Stimulated activated CD8-positive, alpha-beta memory T cell treated with anti-CD3 and anti-CD28 coated beads, Interleukin-7, amount 100 ng/mL, for 4 hours (primary cell): ENCODE measurements at places on chromosomes 4 and X.

- DNase-seq = no peak
These were observed 13.6 kb upstream of the IGSF1 start for GRCh38 chrX:131302701-131303100.

GRCh38 chrX:85037114-85037513 lies 33.4 kb downstream of the APOOL start:
- DNase-seq = no peak

DNA sequence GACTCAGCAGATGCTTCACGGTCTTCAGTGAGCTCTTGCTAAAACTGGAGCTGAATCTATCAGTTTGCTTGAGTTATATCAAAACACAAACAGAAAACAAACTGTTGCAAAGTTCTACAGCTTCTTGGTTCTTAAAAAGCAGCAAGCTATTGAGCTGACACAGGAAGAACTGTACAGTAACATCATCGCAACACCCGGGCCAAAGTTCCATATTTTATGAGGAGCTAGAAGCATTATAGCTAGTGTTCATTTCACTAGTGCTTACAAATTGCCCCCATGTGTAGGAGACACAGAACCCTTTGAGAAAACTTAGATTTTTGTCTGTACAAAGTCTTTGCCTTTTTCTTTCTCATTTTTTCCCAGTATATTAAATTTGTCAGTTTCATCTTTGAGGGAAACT lies 17.3 kb upstream of the CSTF2 start:
- DNase-seq = no peak

- DNase-seq = peak; percentile 1
These were observed 52.8 kb downstream of the P2RY10 start for GRCh38 chrX:78997870-78998558.

- no peak for DNase-seq
These were observed 24.3 kb downstream of the LINC00632 start for GRCh38 chrX:140733766-140734342.

DNA sequence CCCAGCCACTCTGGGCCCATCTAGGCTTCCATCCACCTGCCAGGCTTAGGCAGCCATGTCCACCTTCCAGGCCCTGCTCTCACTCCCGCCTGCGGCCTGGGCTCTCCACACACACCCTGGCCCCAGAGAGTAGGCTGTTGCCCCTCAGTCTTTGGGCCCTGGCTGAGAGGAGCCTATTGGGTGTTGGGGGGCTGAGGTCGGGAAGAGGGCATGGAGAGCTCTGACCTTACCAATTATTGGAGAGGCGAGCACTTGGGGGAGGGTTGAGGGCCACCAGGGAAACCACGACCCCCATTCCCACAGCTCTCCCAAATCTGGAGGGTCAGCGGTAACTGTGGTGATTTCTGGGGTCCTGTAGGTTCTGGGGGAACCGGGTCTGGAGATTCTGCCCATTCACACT lies 38.2 kb downstream of the HTRA3 start:
- no peak for DNase-seq

- DNase-seq = no peak
These were observed 313.5 kb downstream of the TMA16 start for GRCh38 chr4:163808011-163808410.

DNA sequence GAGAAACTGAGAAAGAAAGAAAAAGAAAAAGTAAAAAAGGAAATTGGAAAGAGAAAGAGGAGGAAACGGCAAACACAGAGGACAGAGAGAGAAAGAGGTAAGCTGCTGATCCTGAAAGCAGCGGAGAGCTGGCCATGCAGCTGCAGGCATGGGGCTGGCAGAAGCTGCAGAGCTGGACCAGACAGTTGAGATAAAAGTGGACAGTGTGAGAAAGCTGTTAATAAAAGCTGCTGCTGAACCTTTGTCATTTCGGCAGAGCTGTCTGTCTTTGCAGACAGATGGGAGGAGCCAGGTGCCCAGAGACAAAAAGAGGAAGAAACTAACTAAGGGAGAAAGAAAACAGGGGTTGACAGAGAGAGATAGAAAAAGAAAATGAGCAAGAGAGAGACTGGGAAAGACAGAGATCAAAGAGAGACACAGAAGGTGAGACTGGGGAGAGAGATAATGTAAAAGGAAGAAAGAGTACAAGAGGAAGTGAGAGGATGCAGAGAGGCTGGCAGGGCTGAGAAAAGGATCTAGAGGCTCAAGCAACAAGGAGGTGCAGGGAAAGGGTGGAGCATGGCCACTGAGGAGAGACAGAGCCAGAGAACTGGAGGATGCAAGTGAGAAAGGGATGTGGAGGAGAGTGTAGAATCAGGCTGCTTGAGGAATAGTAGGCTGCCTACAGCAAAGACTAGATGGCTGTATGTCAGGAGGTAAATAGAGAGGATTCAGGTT lies 376.8 kb upstream of the FGF16 start:
- no peak for DNase-seq

DNA sequence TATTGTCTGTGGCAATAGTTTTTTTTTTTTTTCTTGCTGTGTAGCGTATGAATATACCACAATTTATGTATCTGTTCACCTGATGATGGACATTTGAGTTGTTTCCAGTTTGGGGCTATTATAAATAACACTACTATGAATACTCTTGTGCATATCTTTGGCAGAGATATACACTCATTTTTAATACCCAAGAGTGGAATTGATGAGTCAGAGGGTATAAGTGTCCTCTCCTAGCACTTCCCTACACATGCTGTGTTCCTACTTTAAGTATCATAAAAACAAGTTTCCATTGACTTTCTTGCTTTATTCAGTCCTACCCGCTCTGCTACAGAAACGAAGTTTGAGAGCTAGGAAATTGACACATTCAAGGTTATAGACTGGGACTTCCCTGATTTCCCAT lies 39.8 kb downstream of the XIAP start:
- DNase-seq = no peak

- no peak for DNase-seq
These were observed 941.6 kb upstream of the GRID2 start for GRCh38 chr4:91362125-91362524.

DNA sequence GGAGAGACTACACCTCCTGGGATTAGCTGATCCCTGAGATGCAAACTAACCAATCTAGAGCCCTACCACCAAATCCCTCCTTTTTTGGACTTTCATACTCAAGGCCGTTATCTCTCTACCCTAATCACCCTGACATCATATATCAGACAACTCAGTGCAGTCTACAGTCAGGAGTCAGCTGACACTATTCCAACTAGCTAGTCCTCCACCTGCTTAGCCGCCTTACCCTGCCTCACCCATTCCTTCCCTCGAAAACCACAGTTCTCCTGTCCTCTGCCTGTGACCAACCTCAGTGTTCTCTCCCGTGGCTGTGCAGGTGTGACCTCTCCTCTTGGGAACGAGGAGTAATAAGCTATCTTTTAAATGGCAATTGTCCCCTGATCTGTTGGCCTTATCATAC lies 1.8 kb upstream of the PPEF2 start:
- DNase-seq = no peak

- no peak for DNase-seq
These were observed 78.4 kb downstream of the IRF2 start for GRCh38 chr4:184395971-184396391.

DNA sequence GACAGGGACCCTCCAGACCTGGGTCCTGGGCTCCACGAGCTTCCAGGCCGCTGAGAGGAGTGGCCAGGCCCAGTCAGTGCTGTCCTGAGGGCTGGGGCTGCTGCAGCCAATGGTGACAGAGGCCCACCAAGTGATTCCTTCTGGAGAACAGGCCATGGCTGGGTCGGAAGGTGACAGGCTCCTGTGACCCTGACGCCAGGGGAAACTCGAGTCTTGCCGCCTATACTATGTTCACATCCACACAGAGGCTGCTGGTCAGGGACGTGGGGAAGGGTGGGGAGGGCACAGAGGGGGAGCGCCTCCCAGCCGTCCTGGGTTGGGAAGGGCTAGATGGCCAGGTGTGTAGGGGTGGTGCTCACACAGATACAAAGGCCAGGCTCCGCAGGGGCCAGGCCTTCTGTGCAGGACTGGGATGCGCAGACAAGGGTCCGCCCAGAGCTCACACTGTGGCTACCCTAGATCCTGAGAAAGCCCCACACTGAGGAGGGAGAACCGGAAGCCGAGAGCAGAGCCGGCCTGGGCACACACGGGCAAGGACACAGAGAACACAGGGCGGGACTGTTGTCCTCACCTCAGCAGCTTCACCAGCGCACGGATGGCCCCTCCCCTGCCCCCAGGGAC lies 81.4 kb downstream of the HTRA3 start:
- DNase-seq = no peak

- no peak for DNase-seq
These were observed 490 bp upstream of the PDZD4 start for GRCh38 chrX:153830640-153831428.

- DNase-seq = no peak
These were observed 913 bp upstream of the PRDM8 start for GRCh38 chr4:80196259-80196921.

DNA sequence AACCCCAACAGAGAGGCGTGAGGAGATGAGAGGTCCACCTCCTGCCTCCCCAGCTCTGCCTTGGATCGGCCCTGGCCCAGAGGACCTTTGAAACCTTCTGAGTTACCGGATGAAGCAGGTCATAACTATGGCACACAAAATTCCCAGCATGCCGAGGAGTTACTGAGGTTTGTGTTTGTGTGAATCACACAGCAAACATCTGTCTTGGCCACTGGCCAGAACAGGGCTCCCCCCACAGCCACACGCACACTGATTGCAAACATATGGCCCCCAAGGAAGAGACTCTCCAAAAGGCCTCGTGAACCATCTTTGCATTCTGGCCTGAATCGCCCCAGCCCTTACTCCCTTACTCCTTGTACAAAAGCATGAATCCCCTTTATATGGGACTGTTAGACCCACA lies 18.9 kb downstream of the RPS4X start:
- no peak for DNase-seq

DNA sequence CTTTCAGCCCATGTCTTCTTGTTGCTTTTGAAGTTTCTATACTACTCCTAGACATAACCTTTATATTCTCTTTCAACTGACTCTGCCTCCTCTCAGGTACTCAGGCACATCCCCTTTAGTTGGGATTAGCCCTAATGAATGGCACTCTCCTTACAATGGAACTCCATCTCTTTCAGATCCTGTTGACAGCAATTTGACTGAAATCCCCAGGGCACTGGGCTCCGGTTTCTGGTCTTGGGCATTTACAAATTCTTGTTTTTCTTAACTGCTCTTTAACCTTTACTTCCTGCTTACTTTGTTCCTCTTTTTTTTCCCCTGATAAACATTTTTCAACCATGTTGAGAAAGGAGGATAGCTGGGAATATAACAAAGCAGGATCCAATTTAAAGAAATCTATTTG lies 68.9 kb downstream of the ENOX2 start:
- DNase-seq = no peak

GRCh38 chr4:128832243-128832625 lies 22.7 kb downstream of the JADE1 start:
- DNase-seq = no peak

- peak; percentile 31 for DNase-seq
These were observed 10.6 kb upstream of the ELF4 start for GRCh38 chrX:130120746-130121504.

DNA sequence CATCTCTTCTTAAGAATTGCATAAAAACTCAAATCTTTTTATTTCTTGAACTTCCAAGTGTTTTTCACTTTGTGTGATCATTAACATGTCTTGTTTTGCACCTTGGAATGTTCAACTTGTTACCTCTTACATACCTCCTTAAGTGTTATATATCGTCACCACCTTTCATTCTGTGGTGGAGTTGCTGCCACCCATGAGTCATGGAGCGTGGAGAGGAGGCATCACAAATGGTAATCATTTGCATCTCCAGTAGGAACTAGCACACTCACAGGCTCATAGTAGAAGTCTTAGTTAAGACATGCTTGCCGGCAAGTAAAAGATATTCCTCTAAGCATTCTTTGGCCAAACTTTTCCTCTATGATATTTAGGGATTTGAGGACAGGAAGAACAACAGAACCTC lies 67.0 kb upstream of the VCX start:
- no peak for DNase-seq

- DNase-seq = no peak
These were observed 186.4 kb upstream of the PUDP start for GRCh38 chrX:7334253-7334935.

DNA sequence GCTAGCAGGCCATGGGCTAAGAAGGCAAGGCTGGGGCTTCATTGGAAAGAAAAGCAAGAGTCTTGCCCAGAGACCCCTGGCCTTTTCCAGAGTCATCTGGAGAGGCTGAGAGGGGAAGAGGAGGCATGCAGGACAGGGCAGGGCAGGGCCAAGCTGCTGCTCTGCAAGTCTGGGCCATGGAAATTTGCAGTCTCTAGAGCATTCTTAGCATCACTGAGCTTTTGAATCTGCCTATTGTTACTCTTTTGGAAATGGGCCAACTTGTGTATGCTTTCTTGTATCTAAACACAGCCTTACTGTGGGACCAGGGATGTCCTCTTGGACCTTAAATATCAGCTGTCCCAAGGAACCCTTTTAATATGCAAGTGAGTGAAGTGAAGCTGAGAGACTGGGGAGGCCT lies 560.5 kb downstream of the MID1IP1 start:
- no peak for DNase-seq

DNA sequence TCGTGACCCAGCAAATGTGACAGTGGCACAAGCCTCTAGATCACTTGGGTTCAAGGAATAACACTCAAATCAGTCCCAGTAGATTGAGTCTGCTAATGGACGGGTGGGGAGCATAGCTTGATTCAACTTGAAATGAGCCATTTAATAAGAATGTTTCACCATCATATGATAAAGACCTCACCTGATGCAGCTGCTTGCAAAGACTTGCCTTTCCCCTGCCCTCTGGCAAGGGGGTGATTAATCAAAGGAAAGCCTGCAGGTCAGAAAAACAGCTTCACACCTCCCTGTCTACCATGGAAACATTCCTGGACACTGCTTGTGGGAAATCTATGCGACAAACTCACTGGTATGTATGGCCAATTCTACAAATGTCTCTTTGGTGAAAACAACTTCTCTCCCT lies 54.5 kb downstream of the CD99L2 start:
- no peak for DNase-seq

DNA sequence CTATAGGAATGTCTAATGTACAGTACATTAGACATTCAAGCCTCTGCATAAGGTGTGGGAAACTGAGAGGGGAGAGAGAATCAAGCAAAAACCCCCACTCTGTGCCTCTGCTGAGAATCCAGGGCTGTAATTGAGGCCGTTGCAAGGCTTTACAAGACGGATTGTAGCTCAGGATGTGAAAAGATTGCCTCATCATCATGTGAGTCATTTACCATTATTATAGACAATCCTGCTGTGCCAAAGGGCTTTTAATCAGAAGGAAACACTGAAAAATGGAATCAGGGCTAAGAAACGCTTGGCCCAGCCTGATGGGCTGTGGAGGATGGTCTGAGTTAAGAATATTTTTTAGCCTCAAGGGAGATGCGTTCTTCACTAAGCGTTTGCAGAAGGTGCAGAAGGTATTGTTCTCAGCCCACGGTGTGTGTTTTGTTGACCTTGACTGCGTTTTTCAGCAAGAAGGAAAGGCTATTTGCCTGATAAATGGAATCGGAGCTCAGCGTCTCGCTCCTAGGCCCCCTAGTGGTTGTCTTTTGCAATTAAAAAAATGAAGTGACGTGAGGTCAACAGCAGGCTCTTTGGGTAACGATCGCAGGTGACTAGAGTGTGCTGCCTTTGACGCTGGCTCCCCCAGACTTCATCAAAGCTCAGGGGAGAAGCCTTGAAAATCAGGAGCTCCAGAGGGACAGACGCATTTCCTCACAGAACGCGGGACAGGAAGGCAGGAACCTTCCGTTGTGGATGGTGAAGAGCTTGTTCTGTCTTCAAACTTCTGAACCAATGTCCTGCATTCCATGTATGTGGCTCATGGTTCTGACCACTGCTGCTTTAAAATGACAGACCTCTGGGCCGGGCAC lies 18.1 kb upstream of the CHRNA9 start:
- DNase-seq = peak; percentile 25

- DNase-seq = no peak
These were observed 16.5 kb upstream of the ENPP6 start for GRCh38 chr4:184234155-184234554.
